ENCODE measurements at places on chromosomes 2 and 18.
A peak's percentile ranks its signal among the peaks of the same experiment; 100 is the strongest.

DNA sequence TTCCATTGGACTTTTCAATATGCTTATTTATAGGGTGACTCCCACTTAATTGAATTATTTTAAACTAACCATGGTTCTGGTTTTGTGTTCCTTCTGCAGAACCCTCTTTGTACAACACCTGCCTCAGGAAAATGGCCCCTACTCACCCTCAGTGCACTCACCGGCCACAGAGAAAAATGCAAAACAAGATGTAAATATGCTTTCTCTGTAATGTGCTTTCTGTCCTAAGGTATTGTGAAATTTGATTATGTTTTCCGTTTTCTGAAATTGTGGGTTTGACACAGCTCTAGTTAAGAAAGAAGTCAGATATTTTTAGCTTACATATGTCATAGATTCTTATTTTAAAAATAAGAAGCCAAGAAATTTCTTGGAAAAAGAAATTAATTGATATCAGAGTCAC lies 357.7 kb upstream of the SMIM21 start:
- no peak for DNase-seq

DNA sequence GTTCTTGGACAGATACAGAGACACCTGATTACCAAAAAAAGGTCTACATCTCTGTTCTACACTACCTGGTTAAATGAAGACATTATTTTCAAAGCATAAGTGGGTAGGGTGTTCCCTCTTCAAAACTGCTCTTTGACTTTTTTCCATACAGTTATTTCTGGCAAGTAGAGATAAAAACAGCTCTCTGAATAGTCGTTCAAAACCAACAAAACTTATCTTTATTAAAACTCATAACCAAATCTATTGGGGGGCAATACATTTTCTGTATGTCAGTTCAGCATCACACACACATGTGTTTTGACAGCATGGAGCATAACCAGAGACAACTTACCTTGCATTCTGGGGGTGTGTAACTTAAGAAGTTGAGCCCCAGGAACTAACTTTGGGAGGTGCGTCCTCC lies 149.0 kb upstream of the EPC2 start:
- no peak for DNase-seq

GRCh38 chr2:23506531-23507266 lies 121.7 kb downstream of the KLHL29 start:
- no peak for DNase-seq

- DNase-seq, result peak; percentile 7
Measured at GRCh38 chr2:224401641-224402342, at the start of gene FAM124B. Gene FAM124B, minus strand, starts transcription at chr2:224402107. Its CDS starts 339 bp downstream, at chr2:224401768.

DNA sequence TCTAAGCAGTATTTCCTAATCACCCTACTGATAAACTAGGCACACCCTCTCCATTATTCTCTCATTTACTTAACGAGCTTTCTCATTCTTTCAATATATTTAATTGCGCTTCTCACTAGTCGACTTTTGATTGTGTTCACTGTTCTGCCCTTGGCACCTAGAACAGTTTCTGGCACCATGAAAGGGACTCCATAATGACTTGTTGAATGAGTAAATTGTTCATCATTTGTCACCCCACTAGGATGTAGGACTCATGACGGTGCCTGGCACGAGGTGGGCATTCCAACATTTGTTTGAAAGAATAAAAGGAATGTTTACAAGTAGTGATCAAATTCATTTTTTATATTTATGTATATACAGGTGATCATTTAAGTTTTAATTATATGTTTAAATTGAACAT lies 123.7 kb downstream of the DIS3L2 start:
- no peak for DNase-seq

- no peak for DNase-seq
Measured at GRCh38 chr2:169072163-169072925, 3.0 kb downstream of the DHRS9 start.
